ENCODE measurements at places on chromosomes 12 and 14.

GRCh38 chr12:48996794-48997718, 2.1 kb downstream of the DDN start:
- peak; percentile 74 for DNase-seq

DNA sequence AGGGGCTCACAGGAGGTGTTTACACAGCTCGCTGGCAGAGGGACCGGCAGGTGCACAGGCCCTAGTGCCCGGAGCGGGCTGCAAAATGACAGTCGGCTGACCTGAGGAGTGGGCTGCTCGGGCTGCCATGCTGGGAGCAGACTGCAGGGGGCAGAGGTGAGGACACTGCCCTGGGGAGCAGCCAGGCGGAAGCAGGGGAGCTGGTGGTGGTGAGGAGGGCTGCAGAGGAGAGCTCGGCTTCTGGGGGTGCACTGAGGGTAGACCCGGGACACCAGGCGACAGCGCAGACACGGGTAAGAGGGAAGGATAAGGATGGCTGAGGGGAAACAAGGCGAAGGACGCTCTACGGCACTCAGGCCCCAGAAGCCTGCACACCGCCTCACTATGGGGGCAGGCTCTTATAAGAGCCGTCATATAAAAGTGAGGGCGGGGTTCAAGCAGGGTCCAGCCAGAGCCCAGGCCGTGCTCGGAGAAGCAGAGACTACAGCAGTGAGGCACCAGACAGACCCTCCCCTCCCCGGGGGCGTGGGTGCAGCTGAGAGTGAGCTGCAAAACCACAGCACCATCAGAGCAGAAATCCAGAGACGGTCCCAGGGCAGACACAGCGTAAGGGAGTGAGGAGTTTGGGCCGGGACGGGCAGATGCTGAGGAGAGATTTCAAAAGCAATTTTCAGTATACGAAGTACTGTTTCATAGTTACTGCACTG, 62.5 kb downstream of the CCDC88C start:
- DNase-seq: peak; percentile 70

DNA sequence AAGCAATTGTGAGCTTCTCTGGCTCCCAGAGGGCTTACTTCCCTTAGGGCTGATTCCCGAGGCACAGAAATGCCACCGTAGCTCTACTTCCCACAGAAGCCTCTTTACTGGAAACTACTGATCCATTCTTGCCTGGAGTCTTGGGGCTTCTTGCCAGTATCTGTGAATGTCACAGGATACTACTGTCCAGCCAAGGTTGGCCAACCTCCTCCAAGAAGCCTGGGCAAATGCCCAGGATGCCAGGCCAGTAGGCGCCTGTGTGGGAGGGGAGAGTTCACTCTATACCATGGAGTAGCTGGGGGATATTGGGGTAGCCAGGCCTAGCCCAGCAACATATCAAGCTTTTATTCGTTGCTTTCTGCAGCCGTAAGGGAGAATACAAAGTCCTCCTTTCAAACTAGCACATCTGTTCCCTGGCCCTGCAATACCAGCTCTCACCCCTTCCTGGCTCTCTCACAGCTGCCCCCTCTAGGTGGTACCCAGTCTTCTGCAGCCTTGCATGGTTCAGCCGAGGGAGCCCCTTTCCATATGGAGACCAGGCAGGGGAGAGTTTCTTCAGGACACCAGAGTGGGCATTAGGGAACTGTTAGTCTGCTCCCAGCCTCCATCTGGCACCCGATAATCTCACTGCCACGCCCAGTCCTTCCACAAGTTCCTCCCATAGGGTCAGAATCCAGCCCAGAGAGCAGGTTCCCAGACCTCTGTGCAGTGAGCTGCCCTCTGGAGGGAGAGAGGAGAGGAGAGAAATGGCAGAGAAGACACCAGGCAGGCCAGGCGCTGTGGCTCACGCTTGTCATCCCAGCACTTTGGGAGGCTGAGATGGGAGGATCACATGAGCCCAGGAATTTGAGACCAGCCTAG, 24.3 kb upstream of the PLEK2 start:
- no peak for DNase-seq

GRCh38 chr12:79514730-79515529, 175.8 kb downstream of the PAWR start:
- DNase-seq: no peak

GRCh38 chr12:94760786-94761185, 110.4 kb upstream of the TMCC3 start:
- no peak for DNase-seq

DNA sequence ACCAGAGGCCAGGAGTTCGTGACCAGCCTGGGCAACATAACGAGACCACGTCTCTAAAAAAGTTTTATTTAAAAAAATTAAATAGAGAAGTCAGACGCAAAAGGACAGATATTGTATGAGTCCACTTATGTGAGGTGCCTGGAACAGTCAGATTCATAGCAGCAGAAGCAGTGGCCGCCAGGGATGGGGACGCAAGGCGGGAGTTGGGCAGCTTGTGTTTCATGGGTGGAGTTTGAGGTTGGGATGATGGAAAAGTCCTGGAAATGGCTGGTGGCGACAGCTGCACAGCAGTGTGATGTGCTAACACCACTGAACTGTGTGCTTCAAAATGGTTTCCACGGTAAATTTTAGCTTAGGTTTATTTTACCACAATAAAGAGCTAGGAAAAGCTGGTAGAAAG, 57.6 kb upstream of the DDX11 start:
- no peak for DNase-seq

DNA sequence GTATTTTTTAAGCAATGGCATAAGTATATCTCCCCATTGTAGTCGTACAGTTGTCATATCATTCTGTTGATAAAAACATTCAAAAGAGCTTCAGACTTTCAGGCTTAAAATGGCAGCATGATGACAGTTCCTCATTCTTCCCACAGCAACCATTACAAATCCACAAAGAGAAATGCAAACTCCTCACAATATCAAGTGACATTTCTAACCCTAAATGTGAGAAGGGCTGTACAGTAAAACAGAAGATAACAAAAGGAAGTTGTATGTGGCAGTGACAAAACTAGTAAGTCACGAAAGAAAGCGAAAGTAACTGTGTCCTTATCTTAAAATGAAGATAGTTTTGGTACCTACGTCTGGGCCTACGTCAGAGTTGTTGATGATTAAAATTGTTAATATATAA, 46.7 kb downstream of the GXYLT1 start:
- peak; percentile 27 for DNase-seq

DNA sequence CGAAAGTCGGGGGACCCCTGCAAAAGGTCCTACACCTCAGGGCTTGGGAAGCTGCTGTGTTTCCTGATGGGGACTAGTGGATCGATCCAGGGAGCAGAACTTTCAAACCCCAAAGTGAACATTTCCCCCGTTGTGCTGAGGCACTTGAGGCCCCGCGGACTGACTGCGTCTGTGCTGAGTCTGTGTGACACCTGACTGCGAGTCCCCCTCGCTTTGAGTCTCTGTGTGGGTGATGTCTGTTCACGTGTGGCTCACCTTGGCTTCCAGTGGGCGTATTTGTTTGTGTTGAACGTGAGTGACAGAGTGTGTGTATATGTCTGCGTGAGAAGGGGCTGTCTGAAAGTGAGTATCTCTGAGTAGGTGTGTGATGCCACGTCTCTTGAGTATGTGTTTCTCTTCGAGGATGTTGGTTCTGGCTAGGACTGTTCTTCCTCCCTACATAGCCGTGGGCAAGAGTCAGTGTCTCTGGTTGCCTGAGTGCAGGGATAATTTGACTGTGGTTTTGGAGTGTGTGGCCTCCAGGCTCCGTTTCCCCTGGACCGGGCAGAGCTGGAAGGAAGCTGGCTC, 1.3 kb downstream of the TEAD4 start:
- DNase-seq: peak; percentile 23

DNA sequence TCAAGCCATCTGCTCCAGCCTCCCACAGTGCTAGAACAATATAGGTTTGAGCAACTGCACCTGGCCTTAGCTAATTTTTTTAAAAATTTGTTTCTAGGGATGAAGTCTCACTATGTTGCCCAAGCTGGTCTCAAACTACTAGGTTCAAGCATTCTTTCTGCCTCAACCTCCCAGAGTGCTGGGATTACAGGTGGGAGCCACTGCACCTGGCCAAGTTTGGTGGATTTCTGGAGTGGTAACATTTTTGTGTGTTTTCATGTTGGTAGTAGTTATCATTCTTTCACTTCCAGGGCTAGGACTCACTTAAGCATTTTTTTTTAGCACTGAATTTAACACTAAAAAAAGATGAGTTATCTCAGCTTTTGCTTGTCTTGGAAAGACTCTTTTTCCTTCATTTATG, 328.0 kb upstream of the RGS6 start:
- no peak for DNase-seq

DNA sequence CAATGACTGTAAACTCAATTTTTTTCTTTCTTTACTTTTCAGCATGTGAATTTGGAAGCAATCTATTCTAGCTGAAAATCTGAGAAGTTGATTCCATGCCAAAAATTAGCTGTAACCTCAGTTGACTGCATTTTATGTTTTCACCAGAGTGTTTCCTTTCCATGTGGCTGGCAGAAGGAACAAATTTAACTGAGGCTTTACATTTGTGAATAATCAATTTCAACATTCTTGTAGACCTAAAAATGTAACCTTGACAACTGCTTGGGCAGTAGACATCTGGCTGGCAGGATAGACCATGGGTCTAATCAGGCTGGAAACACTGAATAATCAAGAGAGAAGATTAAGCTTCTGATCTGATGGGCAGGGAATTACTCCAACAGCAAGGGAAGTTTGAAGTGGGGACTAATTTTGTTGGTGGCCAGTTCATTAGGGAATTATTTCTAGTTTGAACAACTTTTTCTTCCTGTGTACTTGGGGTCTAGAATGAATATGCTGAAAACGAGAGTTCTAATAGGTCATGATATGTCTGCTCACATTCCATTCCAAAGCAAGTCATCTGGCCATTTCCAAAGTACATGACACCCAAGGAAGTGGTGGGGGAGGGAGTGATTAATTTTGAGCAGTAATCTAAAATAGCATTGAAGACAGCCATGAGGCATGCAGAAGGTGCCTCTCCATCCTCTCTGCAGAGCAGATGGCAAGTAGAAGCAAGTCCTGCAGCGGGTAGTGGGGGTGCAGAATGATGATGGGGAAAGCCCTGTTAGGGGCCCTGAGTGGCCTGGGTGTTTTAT, 68.2 kb downstream of the ATP23 start:
- DNase-seq: no peak

GRCh38 chr14:65949711-65950516, 536.3 kb upstream of the CCDC196 start:
- peak; percentile 31 for DNase-seq

- no peak for DNase-seq
These were observed 21.7 kb downstream of the MGST1 start for GRCh38 chr12:16369156-16369555.

GRCh38 chr12:13039328-13039956, 4.7 kb upstream of the FAM234B start:
- no peak for DNase-seq

DNA sequence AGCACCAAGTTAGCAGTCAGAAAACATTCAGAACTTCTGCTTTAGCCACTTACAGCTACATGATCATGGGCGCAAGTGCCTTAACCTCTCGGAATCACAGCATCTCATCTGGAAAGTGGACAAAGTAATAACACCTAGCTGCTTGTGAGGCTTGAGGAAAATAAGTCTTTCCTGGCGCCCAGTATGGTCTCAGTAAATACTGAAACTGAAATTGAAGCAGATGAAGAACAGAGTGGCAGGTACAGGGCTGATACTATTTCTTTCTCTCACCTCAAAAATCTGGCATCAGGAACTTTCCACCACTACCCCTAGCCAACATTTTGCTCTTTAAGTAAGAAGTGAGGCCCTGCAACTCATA, 129.7 kb upstream of the FUT8 start:
- no peak for DNase-seq

DNA sequence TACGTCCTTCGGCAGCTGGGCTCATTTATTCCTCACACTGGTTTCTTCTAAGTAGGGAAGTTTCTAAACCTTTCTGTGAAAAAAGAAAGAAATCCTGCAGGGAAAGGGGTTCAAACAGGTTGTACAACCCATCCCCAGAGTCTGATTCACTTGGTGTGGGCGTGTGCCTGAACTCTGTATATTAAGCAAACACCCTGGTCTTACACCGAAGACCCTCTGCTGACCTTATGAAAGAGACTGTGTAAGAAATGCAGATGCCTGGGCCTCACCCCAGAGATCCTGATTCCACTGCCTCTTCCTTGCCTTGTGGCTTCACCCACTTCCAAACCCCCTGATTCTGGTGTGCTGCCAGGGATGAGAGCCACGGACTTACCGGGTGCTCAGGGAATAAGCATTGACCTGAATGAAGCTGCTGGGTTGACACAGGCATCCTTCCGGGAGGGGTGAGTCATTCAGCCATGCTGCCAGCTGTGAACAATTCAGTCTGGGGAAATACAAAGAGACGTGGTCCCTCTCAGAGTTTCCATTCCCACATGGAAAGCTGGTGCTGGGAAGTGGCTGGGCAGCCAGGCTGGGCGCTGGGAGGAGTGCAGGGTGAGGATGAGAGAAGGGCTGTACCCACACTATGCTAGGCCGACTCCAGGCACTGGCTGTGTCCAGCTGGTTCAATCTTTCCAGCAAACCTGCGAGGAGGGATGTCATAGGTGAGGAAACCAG, 26.5 kb upstream of the ACTN1 start:
- no peak for DNase-seq

- no peak for DNase-seq
These were observed 289.5 kb downstream of the RMST start for GRCh38 chr12:97752129-97752528.

DNA sequence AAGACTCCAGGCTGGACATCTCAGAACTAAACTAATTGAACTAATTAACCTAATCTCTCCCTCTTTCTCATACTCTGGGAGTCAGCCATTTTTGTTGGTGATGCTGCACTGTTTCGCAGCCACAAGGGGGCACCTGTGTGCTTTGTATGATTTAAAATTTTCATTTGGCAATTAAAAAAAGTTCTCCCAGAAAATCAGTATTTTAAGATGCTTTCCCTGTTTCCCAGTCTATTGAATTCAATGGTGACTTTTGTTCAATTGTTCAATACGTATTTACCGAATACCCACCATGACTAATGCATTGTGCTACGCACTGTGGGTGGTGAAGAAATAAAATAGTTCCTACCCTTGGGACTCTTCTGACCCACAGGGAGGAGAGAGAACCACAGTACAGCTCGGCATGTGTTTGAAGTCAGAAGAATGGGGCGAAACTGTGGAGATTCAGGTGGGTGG, 63.7 kb downstream of the ZNF664 start:
- DNase-seq: peak; percentile 53

- DNase-seq: no peak
These were observed 44.0 kb upstream of the MEG3 start for GRCh38 chr14:100781952-100782351.

Measured in activated CD8-positive, alpha-beta T cell treated with anti-CD3 and anti-CD28 coated beads, Interleukin-2, amount 10 ng/mL, durations not matched to agents 7 days and 5 days (primary cell).